ENCODE measurements at places on chromosomes 7 and 10. TPM values are rescaled to one million over a fixed set of nuclear protein-coding genes. Genes with fewer than 3 reads are reported as not detected.

The TMEM184A gene
- total RNA-seq, result 3.5 TPM

The GPR26 gene
- 1.4 TPM for total RNA-seq

The FOXI2 gene
- not detected for total RNA-seq

The CNNM1 gene
- total RNA-seq, result 2.4 TPM

The TIMM23B gene
- 27.1 TPM for total RNA-seq

The OR2A1 gene
- total RNA-seq, result 0.44 TPM

The TBXAS1 gene
- total RNA-seq, result 5.9 TPM

The HILPDA gene
- 27.8 TPM for total RNA-seq

The MMP21 gene
- 1.2 TPM for total RNA-seq

The SPDYE5 gene
- 0.22 TPM for total RNA-seq

The NPC1L1 gene
- total RNA-seq, result not detected

The SDK1 gene
- 17.0 TPM for total RNA-seq

The VPS37D gene
- 14.6 TPM for total RNA-seq

The TUBGCP2 gene
- 71.5 TPM for total RNA-seq

The IFT22 gene
- 41.7 TPM for total RNA-seq

The SUGCT gene
- 8.1 TPM for total RNA-seq

The DKK1 gene
- total RNA-seq, result 5.7 TPM

The FEZF1 gene
- 0.27 TPM for total RNA-seq

The SYT15B gene
- total RNA-seq, result 4.0 TPM

The AOAH gene
- total RNA-seq, result 7.1 TPM

The CCL24 gene
- not detected for total RNA-seq

The GOLGA7B gene
- 2.2 TPM for total RNA-seq

The CALN1 gene
- total RNA-seq, result 9.8 TPM

The UNCX gene
- 1.3 TPM for total RNA-seq

The NANOS1 gene
- 10.8 TPM for total RNA-seq

The SEMA3E gene
- 9.2 TPM for total RNA-seq

The ARMC10 gene
- 40.1 TPM for total RNA-seq

The GNB2 gene
- 103 TPM for total RNA-seq

The ANKRD16 gene
- total RNA-seq, result 15.1 TPM

The KAZALD1 gene
- total RNA-seq, result 24.5 TPM

The TMEM213 gene
- total RNA-seq, result not detected

The CHST3 gene
- total RNA-seq, result 28.3 TPM

The PTPRN2 gene
- total RNA-seq, result 13.2 TPM

The ZNF727 gene
- 0.66 TPM for total RNA-seq

The ACSM6 gene
- not detected for total RNA-seq

The GDF2 gene
- not detected for total RNA-seq

All from camera-type eye (tissue), 1 donor.